ENCODE measurements at places on chromosomes 7 and 10.

GRCh38 chr10:10796061-10796773 lies 221.5 kb upstream of the CELF2 start:
- DNase-seq, result no peak

DNA sequence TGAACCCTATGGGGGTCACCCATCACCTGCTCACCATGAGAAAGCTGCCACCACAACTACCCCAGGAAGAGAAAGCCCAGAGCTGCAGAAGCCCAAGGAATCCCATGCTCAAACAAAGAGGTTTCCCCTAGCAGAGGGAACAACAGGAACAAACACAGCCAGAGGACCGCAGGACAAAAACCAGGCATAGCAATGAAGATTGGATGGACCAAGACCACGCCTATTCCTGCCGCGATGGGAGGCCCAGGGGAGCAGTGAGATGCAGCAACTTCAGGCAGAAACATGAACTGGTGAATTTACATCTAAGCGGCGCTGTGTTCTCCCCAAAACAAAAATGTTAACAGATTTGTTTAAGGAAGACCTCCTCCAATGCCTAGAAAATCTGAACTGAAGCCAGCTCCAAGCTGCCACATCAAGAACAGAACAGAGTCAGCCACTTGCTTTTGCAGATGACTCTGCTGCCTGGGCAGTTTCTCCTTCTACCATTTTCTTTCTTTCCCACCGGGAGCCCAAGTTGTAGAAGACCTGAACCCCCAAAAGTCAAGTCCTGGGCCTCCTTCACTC lies 134.2 kb upstream of the NEBL start:
- DNase-seq, result no peak

DNA sequence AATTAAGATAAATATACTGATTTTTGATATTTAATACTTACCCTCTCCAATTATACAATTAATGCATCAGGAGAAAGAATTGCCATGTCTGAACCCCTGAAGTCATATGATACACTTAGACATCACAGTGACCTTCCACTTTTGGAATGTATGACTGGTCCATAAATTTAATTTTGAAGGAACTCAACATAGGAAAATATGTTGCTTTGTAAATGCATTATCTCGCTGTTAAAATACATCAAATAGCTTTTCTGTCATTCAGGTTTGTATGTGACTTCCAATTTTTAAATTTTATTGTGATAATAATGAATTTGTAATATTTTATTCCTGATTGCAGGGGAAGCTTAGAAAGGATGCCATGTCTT lies 631.9 kb upstream of the ANKRD30A start:
- DNase-seq, result peak; percentile 57

DNA sequence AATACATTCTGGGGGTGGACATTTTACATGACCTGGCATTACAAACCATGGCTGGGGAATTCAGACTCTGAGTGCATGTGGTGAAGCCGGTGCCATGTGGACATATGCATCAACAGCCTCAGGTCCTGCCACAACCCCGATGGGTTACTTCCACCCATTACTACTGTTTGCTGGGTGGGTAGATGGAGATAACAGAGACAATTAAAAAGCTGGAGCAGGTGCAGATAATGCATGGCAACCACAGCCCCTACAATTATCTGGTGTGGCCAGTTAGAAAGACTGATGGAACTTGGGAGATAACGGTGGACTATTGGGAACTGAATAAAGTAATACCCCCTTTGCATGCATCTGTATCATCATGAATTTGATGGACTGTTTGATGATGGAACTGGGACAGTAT lies 21.6 kb upstream of the ADAMTS14 start:
- no peak for DNase-seq

GRCh38 chr7:123824754-123825067 lies 20.3 kb upstream of the HYAL4 start:
- no peak for DNase-seq

DNA sequence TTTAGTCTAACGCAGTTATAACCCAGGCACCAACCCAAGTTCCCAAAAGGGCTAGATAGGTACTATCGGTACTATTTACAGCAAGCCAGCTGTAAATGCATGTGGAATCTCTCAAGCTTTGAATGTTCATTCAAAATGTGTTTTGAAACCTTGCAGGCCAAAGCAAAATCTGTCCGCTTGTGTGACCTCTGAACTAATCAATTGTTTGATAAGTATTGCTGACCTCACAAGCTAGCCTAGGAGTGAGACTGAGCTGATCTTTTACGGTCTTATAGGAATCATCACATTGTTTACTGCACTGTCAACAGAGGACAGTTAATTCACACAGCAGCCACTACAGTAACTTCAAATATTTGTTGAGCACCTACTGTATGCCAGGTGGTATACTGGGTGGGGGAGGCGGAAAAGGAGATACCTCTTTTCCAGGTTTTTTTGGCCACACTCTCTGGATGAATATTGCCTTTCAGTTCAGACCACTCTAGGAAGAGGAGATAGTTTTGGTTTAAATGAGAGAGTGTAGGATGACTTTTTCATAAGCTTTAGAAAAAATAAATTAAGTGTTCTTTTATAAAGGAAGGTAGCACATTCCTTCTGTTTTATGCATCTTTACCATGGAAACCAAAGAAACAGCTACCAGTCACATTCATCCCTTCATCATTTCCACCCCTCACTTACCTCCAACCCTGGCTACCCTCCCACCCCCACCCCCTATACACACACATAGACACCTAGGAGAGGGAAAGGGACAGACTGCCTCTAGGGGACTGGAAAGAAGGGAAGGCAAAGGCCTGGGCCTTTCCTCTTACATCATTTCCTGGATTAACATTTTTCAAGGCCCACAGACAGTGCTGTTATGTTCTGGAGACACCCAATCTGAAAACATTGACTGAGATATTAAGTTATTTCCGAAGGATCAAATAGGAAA lies 2.4 kb downstream of the PAPSS2 start:
- DNase-seq, result no peak

DNA sequence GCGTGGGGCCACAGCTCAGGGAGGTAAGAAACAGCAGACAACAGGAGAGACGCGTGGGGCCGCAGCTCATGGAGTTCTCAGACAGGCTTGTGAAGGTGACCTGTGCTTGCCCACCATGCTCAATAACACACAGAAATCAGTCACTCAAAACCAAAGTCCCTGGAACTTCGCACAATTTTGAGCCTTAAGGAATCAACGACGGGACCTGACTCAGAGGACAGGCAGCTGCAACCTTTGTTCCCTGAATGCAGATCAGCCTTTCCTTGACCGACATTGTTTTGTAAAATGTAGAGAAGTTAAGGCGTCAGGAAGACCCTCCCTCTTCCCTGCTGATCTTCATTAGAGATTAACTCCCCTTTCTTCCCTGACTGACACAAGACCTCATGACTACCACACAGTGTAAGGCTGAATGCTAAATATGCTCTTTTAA lies 8.5 kb upstream of the KNDC1 start:
- DNase-seq, result no peak

- no peak for DNase-seq
Measured at GRCh38 chr10:12915637-12916168, 85.8 kb downstream of the CCDC3 start.

DNA sequence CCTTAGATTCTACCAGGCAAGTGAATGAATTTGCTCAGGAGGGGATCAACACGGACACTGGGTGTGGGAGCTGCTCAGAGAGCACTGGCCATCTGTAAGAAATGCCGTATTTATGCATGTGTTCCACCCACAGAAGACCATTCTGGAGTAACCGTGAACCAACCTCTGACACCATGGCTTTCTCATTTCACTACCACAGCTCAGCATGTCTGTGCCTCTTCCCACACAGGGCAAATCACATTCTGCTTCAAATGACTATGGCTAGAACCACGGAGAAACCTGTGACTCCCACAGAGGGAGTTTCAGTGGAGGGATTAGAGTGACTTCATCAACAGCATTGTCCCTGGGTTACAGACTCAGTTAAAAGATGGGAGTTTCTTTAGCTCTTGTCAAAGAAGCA lies 893.4 kb downstream of the XPNPEP1 start:
- no peak for DNase-seq

Data from NCI-H446 (cell line).